ENCODE measurements at places on chromosomes 7 and 10.

DNA sequence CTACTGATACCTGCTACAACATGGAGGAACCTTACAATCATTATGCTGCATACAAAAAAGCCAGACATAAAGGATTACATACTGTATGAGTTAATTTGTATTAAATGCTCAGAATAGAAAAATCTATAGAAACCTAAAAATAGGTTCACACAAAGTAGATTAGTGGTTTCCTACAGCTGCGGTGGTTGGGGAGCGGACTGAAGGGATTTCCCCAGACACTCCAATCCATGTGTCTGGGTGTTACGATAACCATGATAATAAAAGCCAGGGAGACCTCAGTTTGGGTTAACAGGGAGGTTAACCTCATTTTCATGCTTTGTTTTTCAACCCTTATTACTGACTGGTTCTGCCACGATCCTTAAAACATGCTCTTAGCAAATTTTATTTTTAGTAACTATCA, 355.9 kb downstream of the KCNMA1 start:
- no peak for DNase-seq

GRCh38 chr10:116796910-116797513, 52.3 kb upstream of the ENO4 start:
- peak; percentile 78 for DNase-seq

DNA sequence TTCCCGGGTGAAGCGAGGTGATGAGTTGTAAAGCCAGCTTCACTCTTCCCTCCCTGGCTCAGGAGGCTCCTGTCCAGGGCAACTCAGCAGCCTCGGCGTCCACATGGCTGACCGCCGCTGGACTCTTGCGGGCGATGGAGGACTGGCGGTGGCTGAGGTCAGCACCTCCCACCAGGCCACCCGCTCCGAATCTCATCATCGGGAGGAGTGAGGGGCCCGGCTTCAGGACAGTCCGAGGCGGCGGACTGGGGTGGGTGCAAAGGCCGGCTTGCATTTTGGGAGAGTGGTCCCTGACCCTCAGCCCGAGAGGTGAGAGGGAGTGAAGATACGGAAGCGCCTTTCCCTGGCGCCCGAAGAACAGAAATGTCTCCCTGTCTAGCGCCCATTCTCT, 759 bp downstream of the DNAJB12 start:
- DNase-seq, result no peak

DNA sequence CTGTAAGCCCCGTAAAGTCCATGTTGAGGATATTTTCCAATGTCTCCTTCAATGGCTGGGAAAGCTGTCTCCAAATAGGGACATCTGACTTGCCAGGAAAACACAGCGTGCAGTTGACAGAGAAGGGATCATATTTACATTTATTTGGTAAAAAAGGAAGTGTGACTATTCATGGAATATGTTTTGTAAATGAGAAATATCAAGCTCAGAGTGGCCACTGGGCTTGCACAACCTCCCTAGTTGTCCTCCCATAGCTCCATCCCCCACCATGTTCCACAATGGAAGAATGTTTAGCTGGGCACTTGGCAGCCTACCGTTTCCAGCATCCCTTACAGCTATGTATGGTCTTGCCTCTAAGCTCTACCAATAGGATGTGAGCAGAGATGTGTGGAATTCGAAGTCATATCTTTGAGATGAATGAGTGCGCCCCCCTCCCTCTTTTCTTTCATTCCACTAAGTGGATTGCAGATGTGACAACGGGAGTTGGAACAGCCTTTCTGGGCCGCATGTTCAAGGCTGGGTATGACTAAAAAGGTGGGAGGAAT, 306.6 kb upstream of the ZMIZ1 start:
- DNase-seq, result no peak

DNA sequence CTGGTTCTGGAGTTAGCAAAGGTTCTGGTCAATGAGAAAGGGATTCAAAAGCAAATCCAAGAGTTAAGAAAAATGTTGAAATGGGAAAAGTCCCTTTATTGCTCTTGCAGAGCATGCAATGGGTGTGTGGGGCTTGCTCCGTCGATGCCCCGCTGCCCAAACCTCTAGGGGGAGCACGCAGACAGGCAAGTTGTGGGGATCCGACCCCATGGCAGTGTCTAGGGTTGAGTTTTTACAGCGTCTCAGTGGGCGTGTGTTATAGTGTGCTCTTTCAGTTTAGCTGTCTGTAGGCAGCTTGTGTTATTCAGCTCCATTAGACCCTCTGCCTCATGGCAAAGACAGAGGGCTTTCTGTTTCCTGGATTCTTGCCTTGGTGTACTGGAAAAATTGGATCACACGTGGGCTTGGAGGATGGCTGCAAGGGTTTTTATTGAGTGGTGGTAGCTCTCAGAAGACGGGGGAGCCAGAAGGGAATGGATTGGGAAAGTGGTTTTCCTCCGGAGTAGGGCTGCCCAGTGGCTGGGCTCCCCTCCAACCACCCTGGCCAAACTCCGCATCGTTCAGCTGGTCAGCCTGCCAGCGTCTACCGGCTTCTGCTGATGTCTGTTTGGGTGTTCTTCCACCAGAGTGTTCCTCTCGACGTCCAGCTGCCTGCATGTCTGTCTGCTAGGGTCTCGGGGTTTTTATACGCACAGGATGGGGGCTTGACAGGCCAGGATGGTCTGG, 102.3 kb upstream of the PLXDC2 start:
- no peak for DNase-seq

DNA sequence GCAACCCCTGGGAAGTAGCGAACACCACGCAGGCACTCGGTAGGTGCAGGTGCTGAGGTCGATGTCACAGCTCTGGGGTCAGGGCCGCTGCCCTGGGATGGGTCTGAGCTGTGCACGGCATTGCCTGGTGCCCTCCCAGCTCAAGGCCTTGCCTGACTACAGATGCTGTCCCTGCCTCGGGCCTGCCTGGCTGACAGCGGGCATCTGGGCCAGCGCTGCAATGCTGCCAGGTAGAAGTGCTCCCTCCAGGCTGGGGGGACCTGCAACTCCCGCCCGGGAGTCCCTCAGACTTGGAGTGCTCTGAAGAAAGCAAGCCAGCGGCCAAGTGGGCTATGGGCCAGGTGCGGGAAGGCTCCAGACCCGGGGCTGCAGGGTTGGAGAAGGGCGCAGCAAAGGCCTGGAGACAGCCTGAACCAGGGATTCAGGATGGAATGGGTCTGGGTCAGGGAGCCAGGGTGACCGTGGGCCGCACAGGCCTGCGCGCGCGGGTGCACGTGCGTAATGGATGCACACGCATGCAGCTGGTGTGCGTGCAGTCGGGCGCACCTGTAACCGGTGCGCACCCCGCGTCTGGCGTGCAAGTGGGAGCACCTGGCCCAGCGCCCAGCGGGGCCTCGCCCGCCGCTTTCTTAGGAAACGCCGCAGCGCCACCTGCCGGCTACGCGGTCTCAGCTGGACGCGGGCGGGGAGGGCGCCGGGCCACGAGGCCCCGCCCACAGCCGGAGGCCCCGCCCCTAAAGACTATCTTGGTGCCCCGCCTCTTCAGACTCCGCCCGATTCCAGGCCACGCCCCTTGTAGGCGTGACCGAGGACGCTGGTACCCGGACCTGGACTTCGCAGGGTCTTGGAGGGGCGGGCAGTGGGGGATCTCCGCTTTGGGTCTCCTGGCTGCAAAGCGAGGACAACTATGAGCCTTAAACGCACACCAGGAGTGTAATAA, 46.7 kb downstream of the MICALL2 start:
- peak; percentile 82 for DNase-seq

- no peak for DNase-seq
Measured at GRCh38 chr10:131082991-131083481, 228.5 kb downstream of the TCERG1L start.

- DNase-seq, result no peak
Measured at GRCh38 chr7:110105307-110105706, 985.6 kb upstream of the LRRN3 start.

- DNase-seq, result no peak
Measured at GRCh38 chr10:13457958-13458686, 70.7 kb downstream of the BEND7 start.

GRCh38 chr7:83394776-83395175, 232.1 kb upstream of the PCLO start:
- no peak for DNase-seq

DNA sequence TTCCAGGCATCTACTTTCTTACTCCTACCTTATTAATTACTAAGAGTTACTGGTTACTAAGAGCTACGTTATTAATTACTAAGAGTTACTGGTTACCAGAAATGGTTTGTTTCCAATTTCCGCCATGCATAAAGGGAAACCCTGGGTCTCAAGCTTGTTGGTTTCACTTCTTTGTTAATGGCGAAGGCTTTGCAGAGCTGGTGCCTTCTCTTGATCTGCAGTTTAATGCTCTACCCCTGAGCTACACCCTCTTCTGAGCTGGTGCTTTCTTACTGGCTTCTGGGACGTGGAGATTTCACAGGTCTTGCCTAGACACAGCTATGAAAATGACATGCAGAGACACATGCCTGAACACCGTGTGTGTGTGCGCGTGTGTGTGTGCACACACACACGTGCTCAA, 560 bp downstream of the CPA4 start:
- DNase-seq, result no peak

DNA sequence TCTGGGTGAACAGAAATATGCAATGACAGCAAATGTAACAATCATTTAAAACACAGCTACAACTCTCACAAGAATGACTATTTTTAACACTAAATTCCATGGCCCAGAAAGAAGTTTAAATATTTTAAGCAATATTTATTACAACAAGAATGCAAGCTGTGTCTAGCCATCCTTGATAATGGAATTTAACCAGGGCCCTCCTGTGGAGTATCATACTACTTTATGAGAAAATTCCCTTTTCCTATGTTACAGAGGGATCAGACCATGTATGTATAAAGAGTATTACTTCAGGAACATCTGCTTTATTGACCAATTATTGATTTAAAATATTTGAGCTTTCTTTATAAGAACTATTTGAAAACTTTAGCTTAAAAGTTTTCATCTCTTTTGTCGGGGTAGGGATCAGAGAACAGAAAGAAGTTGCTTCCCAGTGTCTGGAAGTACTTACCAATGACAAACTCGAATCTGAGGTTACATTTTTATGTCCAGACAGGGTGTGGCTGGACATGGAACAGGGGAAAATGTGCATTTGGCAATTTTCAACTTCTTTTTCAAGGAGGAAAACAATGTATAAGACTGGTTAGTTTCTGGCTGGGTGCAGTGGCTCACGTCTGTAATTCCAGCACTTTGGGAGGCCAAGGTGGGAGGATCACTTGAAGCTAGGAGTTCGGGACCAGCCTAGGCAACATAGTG, 48.3 kb upstream of the NRBF2 start:
- no peak for DNase-seq

- peak; percentile 56 for DNase-seq
Measured at GRCh38 chr10:60148266-60148840, 241.3 kb downstream of the ANK3 start.

DNA sequence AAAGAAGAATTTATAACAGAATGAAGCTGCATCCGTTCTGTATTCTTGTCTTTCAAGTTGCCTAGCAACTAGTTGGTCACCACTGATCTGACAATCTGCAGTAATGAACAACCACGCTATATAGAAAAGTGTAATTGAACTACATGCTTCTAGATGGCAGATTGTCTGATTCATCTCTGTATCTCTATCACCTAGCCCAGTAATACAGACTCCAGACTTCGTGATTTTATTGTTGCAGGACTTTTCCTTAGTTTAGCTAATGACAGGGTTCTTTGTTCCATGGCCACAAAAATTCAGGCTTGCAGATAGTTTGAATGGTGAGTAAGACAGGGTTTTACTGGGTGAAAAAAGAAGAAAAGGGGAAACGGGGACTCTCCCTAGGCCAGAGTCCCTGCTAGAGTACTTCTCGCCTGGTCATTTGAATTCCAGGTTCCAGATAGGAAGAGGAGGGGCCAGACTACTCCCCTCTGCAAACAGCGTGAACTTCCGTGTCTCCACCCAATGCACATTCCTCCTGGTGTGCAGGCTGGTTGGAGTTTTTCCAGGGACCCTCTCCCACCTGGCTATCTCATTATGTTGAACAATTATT, 45.9 kb downstream of the COL1A2 start:
- no peak for DNase-seq

DNA sequence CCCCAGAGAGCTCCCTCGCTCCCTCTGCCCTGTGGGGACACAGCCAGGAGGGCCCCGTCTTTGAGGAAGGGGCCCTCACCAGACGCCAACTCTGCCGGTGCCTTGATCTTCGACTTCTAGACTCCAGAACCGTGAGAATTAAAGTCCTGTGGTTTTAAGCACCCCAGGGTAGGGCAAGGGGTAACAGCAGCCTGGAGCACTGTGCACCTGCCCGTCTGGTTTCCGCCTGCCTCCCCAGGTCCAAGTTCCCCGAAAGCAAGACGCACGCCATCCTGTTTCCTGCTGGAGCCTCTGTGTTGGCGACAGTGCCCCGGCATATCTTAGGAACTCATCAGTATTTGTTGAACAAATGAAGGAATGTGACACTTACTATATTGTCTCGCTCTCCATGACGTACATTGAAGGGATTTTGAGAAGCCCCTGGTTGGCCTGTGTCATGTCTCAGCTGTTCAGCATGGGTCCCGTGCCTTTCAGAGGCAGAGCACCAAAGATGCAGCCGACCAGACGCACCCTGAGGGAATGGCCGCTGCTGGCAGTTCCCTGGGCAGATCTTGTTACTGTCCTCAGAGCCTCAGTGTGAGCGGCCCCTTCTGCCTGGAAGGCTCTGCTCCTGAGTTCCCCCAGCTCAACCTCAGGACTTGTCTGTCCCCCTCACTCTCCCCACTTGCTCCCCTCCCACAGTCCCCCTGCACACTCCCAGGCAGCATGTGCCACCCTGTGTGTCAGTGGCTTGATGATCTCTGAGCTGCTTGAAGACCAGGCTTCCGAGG, 226.2 kb downstream of the TCERG1L start:
- DNase-seq, result no peak

GRCh38 chr7:105046414-105046813, 32.4 kb downstream of the KMT2E start:
- DNase-seq, result no peak

GRCh38 chr7:149321978-149322541, 60.1 kb downstream of the ZNF783 start:
- DNase-seq, result no peak

Measured in left kidney (tissue), 8 donors.